Urothelium cell line (cell line): ENCODE measurements at places on chromosomes 6 and 20.

GRCh38 chr6:7671076-7671475, 54.8 kb upstream of the BMP6 start:
- DNase-seq = no peak

DNA sequence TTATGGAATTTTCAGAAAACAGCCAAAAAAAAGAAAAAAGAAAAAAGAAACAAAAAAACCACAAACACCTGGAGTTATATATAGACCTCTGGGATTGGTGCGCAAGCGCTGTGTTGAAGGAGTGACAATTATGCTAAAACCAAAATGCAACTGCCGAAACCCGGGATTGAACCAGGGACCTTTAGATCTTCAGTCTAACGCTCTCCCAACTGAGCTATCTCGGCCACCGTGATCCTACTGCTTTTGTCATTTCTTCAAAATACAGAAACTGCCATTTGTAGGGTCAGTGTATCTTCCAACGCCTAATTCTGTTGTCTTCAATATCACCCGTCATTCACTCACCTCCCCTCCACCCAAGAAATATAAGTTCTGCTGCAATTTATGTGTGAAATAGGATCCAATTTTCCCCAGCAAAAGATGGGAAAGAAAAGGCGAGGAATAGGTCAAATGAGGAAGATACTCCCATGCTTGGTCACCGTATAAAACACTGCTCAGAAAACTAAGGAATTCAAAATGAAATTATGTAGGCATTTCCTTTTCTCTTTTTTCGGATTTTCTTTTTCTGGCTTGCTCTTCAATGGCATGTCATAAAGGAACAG, 116.0 kb downstream of the TRIM27 start:
- DNase-seq = no peak

- no peak for DNase-seq
Measured at GRCh38 chr6:19734061-19734460, 103.1 kb upstream of the ID4 start.

DNA sequence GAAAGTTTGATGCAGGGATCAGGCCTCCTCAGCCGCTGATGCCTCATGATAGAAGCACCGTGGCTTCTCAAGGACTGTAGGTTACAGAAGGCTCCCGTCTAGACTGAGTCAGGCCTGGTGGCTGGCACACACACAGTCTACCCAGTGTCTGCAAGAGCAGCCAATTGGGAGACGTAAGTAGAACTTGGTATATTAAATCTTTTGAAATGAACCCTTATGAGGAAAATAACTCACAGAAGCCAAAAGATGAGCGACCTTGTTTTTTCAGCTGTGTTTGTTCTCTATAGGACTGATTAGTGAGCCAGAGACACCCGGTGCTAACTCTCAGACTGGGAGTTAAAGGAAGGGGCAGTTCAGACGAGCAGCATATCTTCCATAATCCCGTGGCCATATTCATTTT, 5.9 kb upstream of the PDE10A start:
- DNase-seq = no peak

DNA sequence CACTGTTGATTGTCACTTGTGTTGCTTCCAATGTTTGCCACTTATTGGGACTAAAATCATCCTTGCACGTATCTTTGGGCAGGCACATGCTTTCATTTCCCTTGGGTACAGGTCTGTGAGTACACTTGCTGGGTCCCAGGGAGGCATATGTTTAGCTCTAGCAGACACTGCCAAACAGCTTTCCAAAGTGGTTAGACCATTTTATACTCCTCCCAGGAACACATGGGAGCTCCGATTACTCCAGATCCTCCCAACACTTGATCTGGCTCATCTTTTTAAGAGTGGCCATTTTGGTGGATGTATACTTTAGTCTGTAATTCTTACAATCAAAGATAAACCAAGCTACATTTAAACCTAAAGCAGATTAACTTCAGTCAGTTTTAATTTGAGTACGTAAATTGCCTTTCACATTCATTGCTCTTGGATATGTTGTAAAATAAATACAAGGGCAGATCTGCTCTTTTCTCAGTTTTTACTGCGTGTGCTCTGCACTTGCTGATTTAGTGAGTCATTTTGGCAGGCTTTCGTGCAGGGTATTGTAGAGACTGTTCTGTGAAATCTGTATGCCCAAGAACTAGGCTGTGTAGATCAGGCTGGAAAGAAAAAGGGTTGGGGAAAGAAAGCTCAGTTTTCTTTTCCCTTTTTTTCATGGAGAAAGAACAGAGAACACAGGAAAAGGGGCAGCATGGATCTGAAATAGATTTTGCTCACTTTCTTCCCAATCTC, 19.5 kb downstream of the SLC22A1 start:
- DNase-seq = no peak

DNA sequence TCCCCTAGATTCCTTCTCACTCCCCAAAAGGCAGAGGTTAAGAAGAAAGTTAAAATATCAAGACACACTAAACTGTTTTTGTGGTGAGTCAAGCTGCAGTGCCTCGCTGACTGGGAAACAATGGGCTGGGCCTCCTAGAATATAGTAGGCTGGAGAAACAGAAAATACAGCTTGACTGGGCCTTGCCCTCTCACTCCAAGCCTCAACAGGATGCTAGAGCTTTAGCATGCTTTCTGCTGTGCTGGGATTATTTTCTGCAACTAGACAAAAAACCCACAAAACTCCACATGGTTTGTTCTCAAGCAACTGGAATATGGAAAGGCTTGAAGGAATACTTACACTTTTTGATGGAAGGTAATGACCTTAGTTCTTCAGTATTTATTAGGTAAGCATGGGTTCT, 27.9 kb downstream of the FOXO3 start:
- DNase-seq = peak; percentile 9

DNA sequence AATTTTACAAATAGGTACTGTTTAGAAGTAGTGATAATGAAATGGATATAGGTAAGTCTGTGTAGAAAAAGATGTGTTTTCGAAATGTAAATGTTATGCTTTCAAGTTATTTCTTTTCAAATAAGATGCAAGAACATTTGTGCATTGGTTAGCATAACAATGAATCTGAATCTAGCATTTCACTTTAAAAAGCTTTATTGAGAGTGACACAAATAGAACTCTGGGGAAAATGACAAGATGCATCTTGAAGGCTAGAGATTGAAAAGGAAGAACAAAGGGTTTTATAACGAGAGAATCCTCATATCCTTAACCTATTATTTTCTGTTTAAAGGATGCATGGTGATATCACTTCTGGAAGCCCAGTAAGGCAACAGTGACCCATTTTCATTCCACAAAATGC, 639.9 kb upstream of the PTCHD4 start:
- DNase-seq = no peak

DNA sequence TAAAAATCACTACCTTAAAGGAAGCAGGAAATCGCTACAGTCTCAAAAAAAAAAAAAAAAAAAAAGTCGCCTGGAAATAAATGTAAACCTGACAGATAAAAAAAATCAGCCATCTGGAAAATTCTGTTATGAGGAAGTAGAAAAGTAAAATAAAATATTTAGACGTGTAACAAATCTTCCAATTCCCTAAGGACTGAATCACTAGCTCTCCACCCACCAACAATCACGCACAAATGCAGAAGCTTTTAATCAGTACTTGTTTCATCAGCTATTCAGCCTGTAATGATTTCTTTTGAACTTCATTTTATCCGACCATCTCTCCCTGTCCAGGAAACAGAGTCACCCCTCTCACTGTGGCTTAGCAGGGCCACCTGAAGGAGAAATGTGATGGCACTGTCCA, 59.0 kb downstream of the SLC23A2 start:
- DNase-seq = no peak

- no peak for DNase-seq
Measured at GRCh38 chr20:57682184-57683101, 27.4 kb downstream of the PMEPA1 start.

DNA sequence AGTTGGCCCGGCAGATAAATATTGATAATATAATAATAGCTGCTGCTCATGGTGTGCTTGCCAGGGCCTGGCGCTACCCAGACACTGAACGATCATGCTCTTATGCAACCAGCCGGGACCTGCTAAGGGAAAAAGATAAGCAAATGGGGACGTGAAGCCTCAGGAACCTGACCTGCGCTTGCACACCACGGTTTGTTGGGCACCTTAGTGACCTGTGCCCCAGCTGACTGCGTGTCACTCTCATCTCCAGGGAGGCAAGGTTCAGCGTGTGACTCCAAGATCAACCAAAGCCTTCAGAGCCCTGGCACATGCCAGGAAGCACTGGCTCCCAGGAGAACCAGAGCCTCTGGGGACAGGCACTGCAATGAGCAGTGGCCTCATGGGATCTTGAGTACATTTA, 111.1 kb downstream of the AGPAT4 start:
- no peak for DNase-seq

- peak; percentile 90 for DNase-seq
Measured at GRCh38 chr20:63653041-63653973, at the start of gene STMN3. TSS of gene STMN3 (minus strand) at chr20:63653424. CDS start at chr20:63653345, 79 bp downstream.

DNA sequence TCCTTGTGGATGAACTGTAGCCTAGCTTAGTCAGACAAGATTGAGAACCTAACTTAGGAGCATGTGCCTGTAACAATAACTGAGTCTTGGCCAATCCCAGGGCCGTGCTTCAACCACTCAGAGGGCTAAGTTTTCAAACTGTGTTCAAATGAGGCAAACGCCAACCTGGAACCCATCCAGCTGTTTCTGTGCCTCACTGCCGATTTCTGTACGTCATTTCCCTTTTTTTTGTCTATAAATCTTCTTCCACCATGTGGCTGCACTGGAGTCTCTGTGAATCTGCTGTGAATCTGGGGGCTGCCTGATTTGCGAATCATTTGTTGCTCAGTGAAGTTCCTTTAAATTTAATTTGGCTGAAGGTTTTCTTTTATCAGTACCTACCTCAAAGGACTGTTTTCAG, 115.0 kb upstream of the CHD6 start:
- DNase-seq = no peak

DNA sequence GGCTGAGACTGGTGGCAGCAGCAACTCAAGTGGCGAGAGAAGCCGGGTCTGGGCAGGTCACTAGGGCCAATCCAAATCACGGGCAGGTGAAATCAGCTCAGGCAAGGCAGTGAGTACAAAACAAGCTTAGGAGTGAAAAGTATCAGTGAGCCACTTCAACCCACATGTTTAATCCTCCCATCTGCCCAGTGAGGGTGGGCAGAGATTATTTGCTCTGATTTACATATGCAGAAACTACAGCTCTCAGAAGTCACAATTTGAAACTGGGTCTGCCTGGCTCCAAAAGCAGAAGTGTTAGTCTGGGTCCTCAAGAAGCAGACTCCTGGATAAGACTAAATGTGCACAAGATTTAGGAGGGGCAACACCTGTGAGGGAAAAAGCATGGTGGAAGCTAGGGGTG, 173.7 kb upstream of the LRFN2 start:
- DNase-seq = no peak

DNA sequence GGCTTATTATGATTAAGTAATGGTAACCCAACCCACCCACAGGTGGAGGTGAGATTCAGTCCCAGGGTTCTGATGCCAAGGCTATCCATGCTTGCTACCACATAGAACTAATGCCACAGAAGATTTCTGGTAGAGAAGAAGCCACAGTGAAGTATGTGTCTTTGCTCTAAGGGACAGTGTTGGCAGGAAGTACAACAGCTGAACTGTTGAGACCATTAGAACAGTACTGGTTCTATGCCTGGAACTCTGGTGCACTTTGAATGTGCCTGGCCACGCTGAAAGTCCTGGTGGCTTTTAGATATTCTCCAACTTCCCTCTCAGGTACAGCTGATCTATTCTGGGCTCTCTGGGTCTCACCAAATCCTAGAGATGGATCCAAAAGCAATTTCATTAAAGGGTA, 7.8 kb downstream of the STX7 start:
- no peak for DNase-seq

- DNase-seq = no peak
Measured at GRCh38 chr6:41605649-41606048, 32.6 kb upstream of the MDFI start.

DNA sequence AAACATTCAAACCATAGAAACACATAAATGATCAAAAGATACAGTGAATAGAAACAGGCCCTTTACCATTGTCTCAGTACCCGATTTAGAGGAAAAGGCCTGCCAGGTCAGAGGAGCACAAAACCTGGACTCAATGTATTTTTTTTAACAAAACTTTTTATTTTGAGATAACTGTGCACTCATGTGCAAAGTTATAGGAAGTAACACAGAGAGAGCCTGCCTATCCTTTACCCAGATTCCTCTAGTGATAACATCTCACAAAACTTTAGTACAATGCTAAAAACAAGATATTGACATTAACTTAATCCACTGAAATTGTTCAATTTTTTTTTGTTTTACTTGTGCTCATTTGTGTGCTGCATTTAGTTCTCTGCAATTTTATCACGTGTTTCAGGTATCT, 36.8 kb upstream of the SAMD3 start:
- no peak for DNase-seq

DNA sequence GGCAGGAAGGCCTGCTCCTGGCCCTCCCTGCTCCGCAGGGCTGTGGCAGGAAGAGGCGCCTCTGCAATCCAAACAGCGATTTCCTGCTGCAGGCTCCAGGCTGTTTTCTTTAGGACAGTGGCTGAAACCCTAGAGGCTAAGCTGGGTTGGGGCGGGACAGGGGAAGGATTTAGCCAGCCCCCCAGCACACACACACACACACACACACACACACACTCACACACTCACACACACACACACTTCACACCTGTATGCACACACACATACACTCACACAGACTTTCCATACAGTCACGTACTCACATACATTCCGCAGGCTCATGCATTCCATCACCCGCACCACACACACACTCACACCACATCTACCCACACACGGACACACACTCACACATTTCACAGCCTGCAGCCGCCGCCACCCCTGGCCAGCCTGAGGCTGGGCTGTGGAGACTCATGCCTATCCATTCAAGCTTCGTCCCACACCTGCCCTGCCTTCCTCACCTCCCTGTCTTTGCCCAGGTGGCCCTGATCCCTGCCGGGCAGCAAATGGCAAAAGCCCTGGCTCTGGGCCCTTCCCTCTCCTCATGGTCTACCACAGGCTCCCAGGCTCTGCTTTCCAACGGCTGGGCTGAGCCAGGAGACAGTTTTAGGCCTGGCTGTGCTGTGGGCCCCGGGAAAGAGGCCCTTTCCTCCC, 17.9 kb downstream of the MDFI start:
- DNase-seq = no peak
